Activated T-cell treated with anti-CD3 and anti-CD28 coated beads, Interleukin-2, amount 50 U/mL, for 72 hours (primary cell): ENCODE measurements at places on chromosomes 16 and 17. TPM values are rescaled to one million over a fixed set of nuclear protein-coding genes. Genes with fewer than 3 reads are reported as not detected.

DNA sequence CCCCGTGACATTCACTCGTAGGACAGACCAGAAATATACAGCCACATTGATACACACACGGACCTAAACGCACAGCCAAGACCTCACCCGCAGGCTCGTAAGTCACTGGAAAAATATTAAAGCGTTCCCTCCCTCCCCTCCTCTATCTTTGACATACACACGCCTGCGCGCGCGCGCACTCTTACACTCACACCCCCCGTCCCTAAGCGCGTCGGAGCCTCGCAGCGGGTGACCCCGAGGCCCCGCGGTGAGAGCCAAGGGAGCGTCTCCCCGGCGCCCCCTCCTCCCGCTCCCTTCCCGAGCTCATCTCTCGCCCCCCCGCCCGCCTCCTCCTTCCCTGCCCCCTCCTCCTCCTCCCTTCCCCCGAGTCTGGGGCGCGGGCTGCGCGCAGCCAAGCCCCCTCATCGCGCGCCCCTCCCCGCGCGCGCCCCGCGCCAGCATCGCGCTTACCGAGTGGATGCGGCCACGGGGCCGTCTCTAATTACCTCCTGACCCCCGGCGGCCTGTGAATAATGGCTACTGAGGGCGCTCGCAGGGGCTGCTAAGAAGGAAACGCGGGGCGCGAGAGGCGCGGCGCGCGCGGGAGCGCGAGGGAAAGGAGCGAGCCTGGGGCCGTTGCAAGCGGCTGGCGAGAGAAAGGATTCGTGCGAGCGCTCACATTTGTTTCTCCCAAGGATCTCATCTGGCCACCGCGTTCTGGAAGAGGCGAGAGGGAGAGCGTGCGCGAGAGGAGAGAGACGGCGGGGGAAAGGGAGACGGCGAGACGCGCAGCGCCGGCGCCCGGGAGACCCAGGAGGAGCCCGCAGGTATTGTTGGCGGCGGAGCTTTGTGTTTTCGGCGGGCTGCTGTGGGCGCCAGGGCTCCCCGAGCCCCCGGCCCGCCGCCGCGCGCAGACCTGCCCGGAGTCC, 42.4 kb downstream of the RAI1 start:
- peak; percentile 35 for DNase-seq
- H3K4me3 ChIP-seq: peak overlapping the region; percentile 87
- H3K27ac ChIP-seq: no peak overlapping the region
- H3K4me1 ChIP-seq: peaks cover 50% of the 10 kb centered on the region
- peaks cover 35% of the 10 kb centered on the region for H3K27me3 ChIP-seq

DNA sequence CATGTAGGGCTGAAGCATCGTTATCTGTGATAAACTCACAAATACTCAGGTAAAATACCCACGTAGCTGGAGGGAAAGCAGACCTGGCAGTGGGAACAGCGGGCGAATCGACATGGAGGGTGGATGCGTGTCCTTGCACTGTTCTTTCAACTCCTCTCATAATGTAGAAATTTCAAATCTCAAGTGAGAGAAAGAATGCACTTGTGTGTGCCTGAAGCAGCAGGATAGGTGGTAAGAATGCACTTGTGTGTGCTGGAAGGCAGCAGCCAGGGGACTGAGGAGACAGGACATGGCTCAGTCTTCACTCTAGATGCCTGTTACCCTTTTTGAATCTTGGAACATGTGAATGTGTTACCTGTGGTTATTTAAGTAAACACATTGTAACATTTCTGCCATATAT, 10.4 kb downstream of the IFT140 start:
- H3K36me3 ChIP-seq: no peaks in the 10 kb centered on the region
- H3K27ac ChIP-seq: no peak overlapping the region
- DNase-seq: no peak
- no peak overlapping the region for H3K4me3 ChIP-seq

DNA sequence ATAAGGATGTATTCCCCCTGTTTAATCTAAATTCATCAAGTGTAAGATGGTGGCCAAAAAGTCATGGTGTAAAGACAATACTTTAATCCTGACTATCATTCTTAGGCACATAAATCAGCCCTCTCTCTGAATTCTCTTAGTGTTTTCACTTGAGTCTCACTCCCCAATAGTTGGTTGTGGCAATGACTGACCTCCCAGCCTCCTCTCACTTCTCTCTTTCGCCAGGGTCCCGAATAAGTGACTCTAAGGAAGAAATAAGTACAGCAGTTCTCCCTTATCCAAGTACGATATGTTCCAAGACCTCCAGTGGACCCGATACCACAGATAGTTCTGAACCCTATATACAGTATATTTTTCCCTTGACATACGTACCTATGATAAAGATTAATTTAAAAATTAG, 335.3 kb downstream of the MAF start:
- peaks cover 10% of the 10 kb centered on the region for H3K27me3 ChIP-seq
- DNase-seq: no peak
- peaks cover 1% of the 10 kb centered on the region for H3K36me3 ChIP-seq
- H3K4me3 ChIP-seq: no peak overlapping the region
- H3K27ac ChIP-seq: peak overlapping the region; percentile 25

GRCh38 chr16:7284780-7285179, 47.9 kb upstream of the RBFOX1 start:
- no peak overlapping the region for H3K4me3 ChIP-seq
- no peaks in the 10 kb centered on the region for H3K27me3 ChIP-seq
- no peaks in the 10 kb centered on the region for H3K36me3 ChIP-seq
- DNase-seq: no peak

DNA sequence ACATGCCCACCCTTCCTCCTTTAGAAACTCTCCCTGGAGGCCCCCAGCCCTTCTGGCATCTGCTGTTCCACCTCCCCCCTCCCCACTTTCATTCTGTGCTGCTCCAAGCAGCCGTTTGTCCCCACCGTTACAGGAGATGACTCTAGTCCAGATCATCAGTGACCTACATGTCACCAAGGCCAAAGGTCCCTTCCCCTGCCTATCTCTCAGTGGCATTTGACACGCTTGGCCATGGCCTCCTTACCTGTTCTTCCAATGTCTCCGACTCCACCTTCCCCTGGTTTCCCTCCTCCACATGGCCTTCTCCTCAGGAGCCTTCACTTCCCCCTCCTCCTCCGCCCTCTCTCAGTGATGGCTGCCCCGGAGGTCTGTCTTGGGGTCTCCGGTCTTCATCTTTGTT, 9.4 kb downstream of the TMEM92 start:
- peak overlapping the region; percentile 42 for H3K4me3 ChIP-seq
- H3K27me3 ChIP-seq: peaks cover 25% of the 10 kb centered on the region
- no peak for DNase-seq
- peaks cover 26% of the 10 kb centered on the region for H3K4me1 ChIP-seq

DNA sequence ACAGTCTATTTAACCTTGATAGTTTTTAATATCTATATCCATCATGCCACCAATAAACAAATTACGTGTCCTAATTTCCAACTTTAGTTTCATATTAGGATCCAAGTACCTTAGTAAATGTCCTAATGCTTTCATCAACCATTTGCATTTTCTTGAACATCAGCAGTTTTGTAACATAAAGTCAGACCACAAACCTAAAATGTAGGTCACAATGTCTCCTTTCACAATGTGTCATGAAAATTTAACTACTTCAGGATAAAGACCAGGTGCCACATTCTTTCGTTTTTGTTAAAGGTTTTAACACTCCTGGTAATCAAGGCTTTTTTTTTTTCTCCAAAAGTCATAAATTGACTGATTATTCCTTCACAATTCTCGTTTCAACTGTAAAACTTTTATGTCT, 310.7 kb upstream of the PMFBP1 start:
- DNase-seq: no peak
- H3K4me3 ChIP-seq: peak overlapping the region; percentile 40
- no peaks in the 10 kb centered on the region for H3K36me3 ChIP-seq
- H3K4me1 ChIP-seq: peaks cover 27% of the 10 kb centered on the region
- H3K27me3 ChIP-seq: no peaks in the 10 kb centered on the region

GRCh38 chr17:35749560-35750412, 3.3 kb downstream of the GAS2L2 start:
- H3K27me3 ChIP-seq: peaks cover 31% of the 10 kb centered on the region
- H3K36me3 ChIP-seq: no peaks in the 10 kb centered on the region
- peaks cover 26% of the 10 kb centered on the region for H3K4me1 ChIP-seq
- H3K4me3 ChIP-seq: peak overlapping the region; percentile 68
- DNase-seq: no peak
- H3K27ac ChIP-seq: no peak overlapping the region

DNA sequence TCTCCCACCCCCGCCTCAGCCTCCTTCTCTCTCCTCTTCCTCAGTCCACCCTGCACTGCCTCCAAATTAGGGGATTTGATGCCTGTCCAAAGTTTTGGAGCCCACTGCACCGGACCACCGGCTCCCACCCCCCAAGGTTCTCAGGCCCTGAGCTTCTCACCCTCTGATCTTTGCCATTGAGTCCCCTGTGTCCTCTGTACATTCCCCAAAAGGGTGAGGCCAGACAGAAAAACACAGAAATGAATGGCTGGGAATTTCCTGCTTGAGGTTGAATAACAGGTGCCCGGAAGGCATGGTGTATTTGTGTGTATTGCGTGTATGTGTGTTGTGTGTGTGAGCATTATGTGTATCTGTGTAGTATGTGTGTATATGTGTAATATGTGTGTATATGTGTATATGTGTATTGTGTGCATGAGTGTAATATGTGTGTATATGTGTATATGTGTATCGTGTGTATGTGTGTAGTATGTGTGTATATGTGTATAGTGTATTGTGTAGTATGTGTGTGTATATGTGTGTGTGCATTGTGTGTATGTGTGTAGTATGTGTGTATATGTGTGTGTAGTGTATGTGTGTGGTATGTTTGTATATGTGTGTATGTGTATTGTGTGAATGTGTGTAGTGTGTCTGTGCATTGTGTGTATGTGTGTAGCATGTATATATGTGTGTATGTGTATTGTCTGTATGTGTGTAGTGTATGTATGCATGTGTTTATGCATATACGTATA, 16.0 kb upstream of the CCL17 start:
- peak overlapping the region; percentile 41 for H3K27ac ChIP-seq
- H3K4me3 ChIP-seq: peak overlapping the region; percentile 4
- H3K27me3 ChIP-seq: peaks cover 18% of the 10 kb centered on the region
- peak; percentile 14 for DNase-seq
- H3K36me3 ChIP-seq: no peaks in the 10 kb centered on the region

- DNase-seq: peak; percentile 61
- H3K36me3 ChIP-seq: no peaks in the 10 kb centered on the region
- no peak overlapping the region for H3K4me3 ChIP-seq
- H3K4me1 ChIP-seq: peaks cover 5% of the 10 kb centered on the region
- H3K27me3 ChIP-seq: peaks cover 20% of the 10 kb centered on the region
- H3K27ac ChIP-seq: no peak overlapping the region
Measured at GRCh38 chr16:67399218-67399733, 6.0 kb upstream of the TPPP3 start.

DNA sequence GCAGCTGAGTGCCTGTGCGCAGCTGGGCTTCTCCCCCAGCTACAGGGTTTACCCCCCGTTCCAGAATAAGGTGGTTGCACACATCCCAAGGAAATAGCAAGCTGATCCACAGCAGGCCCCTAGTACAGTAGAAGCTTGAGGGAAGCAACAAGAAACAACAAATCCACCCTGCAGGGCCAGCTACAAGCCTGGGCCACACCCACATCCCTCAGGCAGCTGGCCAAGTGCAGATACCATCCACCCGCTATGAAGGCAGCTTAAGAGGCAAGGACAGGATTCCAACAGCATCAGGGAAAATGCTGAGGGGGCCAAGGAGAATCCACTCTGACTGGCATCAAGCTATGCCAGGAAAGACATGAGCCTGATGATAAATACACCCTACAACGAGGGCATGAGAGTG, 66.9 kb upstream of the RCVRN start:
- H3K27ac ChIP-seq: no peak overlapping the region
- H3K4me3 ChIP-seq: no peak overlapping the region
- DNase-seq: no peak
- no peaks in the 10 kb centered on the region for H3K27me3 ChIP-seq
- peaks cover under 1% of the 10 kb centered on the region for H3K4me1 ChIP-seq
- no peaks in the 10 kb centered on the region for H3K36me3 ChIP-seq

DNA sequence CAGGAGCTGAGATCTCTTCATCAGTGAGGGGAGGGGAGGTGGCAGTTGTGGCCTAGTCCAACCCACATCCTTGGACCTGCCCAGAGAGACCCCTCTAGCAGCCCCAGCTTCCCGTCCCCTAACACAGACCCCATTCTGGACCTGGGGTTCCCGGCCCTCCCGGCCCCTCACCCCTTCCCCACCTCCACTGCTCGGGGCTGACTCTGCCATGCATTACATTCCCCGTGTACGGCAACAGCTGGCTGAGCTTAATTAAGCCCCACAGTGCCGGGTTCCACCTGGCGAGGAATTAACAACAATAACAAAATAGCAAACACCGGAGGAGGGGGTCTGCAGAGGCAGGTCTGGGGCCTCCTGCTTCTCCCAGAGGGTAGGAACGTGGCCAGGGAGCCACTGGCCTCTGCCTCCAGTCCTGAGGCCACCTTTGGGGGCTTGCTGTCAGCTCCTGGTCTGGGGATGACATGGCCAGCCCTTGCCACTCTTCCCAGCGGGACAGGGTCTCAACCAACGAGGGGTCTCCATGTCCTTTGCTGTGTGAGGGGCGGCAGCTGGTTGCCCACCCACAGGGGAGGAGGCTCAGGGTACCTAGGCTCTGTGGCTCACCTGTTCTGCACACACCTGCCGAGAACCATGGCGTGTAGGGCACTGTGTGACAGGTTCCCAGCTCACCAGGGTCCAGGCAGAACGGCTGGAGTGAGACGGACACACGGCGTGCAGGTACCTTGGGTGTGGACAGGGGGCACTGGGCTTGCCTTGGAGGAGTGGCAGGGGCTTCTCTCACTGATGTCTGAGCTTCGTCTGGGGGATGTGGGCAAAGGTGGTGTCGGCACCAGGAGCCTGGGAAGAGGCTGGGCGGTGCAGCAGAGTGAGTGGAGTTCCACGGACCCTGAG, 46.9 kb upstream of the CBFA2T3 start:
- no peak for DNase-seq
- H3K4me3 ChIP-seq: no peak overlapping the region
- H3K4me1 ChIP-seq: peaks cover 54% of the 10 kb centered on the region
- H3K27me3 ChIP-seq: peaks cover 7% of the 10 kb centered on the region

The ANKRD11 gene
- 204 TPM for total RNA-seq

The EME1 gene
- 42.9 TPM for total RNA-seq

The MEFV gene
- total RNA-seq: 0.14 TPM
